HAP-1 (cell line): ENCODE measurements at places on chromosomes 16 and 17.
A peak's percentile ranks its signal among the peaks of the same experiment; 100 is the strongest.

DNA sequence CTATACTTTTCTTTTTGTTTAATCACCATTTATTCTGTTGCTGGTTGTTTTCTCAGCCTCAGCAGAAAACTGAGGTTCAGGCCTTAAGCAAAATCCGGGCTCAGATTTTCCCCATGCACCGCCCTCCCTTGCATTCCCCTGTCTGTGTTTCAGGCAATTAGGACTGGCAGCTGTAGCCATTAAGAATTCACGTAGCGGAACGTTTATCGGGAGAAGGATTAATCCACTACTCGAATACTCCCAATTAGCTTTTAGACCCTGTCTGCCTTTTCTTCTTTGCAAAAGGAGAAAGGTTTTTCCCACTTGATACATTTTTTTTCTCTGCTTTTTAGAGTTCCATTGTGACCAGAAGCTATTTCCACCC is 173.1 kb downstream of the RPTOR start:
- no peak for DNase-seq

GRCh38 chr16:77059446-77059845 is 131.5 kb upstream of the MON1B start:
- DNase-seq, result no peak

DNA sequence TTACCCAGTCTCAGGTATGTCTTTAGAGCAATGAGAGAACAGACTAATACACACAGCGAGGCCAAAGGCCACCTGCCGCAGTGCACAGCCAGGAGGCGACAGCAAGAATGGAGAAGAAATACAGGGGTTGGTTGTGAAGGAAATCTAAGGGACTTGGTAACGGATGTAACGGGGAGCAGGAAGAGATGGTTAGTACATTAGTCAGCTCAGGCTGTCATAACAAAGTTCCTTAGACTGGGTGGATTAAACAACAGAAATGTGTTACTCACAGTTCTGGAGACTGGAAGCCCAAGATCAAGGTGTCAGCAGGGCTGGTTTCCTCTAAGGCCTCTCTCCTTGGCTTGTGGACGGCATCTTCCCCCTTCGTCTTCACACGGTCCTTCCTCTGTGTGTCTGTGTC is 47.1 kb downstream of the TVP23C start:
- no peak for DNase-seq

DNA sequence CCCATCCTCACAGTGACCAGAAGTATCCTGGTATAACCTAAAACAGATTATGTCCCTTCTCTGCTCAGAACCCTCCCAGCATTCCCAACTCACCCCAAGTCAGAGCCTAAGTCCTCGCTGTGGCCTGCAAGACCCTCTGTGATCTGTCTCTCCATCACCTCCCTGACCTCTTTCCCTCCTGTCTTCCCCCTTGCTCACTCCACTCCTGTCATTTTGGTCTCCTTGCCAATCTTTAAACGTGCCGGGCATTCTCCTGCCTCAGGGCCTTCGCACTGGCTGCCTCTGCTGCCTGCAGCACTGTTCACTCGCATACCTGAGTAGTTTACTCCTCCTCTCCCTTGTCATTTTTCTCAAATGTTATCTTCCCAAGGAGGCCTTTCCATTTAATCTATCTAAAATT is 97.7 kb downstream of the GSG1L start:
- DNase-seq, result no peak

GRCh38 chr17:27535178-27535928 is 79.1 kb downstream of the KSR1 start:
- no peak for DNase-seq

GRCh38 chr17:67779098-67779672 is 46.1 kb upstream of the BPTF start:
- peak; percentile 82 for DNase-seq

GRCh38 chr16:80569440-80570105 is 28.8 kb downstream of the DYNLRB2 start:
- DNase-seq, result no peak

DNA sequence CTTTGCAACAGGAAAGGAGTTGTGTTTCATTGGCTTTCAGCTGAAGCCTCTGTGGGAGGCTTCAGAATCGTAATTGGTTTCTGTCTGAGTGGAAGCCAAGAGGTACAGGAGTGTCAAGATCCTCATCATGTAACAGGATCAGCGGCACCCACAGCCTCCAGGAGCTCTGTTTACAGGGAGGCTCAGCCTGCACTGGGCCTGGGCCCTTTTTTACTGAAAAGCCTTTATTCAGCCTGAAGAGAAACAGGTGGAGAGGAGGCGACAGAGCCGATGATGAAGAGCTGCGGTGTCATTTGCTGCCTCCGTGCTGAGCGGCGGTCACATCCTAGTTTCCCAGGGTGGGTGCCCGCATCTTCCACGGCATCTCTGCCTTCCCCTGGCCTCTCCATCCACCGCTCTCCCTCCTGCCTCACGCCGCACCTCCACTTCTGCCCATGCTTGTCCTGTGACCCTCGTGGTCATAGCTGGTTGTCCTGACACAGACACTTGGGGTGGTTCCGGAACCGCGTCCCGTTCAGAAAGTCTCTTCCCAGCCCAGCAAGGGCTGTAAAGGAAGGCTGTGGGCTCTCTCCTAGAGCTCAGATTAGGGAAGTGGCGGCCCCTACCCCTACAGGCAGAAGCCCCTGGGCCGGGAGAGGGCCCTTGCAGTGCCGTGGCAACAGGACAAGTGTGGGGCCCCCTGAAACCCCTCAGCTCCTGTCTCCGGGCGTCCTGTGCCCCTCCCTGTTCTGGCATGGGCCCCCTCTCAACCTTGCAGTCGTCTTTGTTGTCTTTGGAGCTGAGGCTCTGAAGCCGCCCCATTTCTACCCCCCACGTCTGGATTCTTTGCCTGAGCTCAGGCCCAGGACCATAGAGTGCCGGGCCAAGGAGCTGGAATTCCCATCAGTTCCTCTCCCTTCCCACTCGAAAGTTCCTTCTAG is 53.9 kb upstream of the CHMP6 start:
- DNase-seq, result no peak
